ENCODE measurements at places on chromosomes 16 and 17.

- peak; percentile 56 for DNase-seq
Observed at GRCh38 chr17:13030459-13031300, 12.9 kb upstream of the ELAC2 start.

DNA sequence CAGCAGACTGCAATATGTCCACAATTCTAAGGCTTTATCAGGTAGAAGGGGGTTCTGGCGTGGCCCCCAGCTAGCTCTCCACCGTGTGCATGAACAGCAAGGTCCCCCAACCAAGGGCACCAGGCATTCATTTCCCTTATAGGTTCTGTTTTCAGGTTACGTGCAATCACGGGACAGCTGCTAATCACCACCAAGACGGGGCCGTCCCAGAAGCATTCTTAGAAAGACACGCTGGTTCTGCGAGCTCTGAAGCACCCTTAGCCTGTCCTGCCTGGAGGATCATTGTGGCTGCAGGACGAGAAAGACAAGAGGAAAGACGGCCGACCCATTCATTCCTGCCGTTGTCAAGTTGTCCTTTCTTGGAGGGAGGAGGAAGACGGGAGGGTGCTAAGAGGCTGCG lies 302.9 kb downstream of the SOX9 start:
- DNase-seq = no peak

DNA sequence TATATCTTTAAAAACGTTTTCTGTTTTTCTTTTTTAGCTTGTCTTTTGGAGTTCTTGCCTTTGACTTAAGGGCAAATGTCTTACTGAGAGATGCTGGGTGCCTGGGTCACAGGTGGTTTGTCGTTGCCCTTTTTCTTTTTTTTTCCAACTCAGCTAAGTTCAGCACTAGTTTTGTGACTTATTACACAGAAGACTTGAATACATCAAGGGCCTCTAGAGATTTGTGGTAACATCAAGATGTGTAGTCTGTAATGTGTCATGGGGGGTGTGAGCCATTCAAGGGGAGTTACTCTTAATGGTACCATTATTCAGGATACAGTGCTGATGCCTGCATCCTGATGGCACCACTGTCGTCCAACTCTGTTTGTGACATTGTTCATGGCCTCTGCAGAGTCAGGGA lies 95.1 kb downstream of the PRKCA start:
- DNase-seq = no peak

GRCh38 chr17:44118427-44119050 lies 4.9 kb downstream of the HDAC5 start:
- DNase-seq = no peak

DNA sequence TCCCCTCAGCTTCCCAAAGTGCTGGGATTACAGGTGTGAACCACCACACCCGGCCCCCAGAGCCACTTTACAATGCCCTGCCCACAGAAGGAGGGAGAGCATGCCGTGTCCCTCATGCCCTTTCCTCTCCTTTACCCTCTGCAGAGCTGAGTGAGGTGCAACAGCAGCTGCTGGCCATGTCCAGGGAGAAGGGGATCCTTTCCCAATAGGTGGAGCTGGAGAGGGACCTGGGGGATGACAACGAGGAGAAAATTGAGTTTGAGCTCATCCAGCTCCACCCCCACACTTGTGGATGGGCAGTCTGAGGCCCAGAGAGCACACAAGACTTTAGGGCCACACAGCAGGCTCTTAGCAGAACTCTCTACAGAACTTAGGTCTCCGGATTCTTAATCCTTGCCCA lies 7.9 kb upstream of the GSDMA start:
- DNase-seq = no peak

DNA sequence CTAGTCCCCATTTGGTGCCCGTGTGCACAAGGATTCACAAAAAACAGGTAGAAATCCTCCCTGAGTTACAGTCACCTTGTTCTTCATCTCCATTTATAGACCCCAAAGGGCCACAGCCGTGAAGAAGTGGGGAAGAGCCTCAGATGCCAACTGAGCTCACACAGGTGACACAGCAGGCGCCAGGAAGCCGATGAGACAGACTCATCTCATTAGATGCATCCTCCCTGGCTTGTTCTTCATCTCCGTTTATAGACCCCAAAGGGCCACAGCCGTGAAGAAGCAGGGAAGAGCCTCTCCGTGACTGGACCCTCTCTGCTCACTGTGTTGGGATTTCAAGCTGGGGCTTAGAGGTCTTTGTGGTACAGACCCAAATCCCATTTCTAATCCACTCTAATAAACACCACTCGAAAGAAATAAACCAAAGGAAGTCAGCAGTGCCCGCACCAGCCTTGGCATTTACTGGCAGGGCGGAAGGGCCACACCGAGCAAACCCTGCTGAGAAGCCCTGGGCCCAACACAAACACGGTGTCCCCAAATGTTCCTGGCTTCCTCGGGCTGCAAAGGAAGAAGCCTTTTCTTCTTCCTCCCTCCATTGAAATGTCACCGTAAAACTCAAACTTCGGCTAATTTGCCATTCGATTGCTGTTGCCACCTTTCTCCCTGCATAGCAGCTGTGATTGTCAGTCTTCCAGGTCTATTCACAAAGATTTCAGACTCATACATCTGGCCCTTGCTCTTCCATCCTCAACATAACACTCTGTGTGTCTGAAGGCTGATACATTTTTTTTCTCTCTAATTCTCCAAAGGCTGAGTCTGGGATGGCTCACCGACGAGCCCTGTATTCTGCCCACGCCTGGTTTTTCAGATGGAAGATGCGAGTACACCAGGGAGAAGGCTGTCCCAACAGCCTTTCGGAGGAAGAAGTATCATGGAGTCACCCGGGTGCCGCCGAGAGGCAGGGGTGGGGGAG lies 44.9 kb upstream of the DOC2B start:
- no peak for DNase-seq

DNA sequence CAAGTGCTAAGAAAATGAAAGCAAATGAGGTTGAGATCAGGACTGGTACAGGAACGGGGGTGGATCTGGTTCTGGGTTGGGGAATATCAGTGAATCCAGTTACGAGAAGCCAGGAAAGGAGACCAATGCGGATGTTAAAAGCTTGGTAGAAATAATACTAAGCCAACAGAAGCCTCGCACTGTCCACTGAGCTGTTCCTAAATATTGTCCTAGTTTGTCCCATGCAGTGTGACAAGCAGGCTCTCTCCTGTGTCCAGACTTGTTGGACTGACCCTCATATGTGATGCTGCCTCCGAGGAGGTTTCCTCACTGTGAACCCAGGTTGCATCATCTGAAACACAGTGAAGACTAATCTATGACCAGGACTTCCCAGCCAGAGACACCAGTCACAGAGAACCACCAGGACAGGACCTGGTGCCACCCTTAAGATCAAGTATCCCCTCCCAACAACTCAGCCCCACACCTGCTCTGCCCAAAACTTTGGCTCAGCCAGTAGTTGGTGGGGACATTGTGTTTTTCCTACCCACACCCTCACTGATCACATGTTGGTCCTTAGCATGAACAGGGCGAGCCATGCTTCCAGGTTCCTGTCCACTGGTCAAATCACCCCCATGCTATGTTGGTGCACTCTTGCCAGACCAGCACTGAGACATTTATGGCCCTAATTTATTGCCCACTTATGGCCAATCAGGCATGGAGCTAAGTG lies 32.7 kb upstream of the SCNN1B start:
- no peak for DNase-seq

DNA sequence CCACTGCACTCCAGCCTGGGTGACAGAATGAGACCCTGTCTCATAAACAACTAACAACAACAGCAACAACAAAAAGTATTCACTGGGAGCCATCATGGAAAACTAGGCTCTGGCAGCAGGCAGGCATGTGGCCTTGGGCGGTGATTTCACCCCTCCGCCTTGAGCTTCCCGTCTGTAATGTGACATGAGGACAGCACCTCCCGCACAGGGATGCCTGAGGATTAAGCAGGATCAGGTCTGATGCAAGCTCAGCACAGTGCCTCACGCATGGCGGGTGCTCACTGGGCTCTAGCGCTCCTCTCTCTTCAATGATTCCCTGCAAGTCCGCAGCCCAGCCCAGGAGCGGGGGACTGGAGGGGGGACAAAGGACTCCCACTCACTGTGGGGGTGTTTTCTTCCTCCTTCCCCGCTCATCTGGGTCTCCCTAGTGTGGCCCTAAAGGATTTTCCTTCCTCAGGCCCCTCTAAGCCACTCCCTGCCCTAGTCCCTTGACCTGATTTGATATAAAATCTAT lies 2.8 kb downstream of the PLCD3 start:
- DNase-seq = peak; percentile 34

DNA sequence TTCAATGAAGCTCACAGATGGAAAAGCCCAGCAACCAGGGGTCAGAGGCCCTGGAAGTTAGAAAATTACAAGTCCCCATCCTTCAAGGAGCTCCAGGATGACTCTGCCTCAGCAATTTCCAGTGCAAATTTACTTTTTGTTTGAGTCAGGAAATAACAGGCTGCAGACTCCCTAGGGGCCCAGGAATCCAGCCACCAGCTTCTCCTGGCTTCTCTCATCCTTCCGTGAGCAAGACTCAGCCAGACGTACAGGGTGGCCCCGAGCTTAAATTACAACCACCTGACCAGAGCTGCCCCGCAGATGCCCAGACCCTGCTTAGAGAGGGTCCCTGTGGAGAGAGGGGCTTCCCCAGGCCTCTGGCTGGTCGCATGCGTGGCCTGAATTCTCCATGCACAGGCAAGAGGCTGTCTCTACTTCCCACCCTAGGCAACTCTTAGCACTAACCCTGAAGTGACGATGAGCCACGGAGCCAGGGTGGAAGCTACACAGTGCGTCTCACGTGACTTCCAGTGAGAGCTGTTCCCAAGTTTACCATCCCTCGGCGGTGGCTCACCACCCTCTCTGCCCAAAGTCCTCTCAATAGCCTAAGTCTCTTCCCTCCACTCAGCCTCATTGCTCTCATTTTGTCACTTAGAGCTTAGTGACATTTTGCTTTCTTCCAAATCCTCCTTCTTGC lies 27.1 kb downstream of the GPR142 start:
- DNase-seq = no peak
